ENCODE measurements at places on chromosomes 11 and 22.

GRCh38 chr22:42596863-42597530 lies 17.7 kb downstream of the POLDIP3 start:
- no peak for DNase-seq

DNA sequence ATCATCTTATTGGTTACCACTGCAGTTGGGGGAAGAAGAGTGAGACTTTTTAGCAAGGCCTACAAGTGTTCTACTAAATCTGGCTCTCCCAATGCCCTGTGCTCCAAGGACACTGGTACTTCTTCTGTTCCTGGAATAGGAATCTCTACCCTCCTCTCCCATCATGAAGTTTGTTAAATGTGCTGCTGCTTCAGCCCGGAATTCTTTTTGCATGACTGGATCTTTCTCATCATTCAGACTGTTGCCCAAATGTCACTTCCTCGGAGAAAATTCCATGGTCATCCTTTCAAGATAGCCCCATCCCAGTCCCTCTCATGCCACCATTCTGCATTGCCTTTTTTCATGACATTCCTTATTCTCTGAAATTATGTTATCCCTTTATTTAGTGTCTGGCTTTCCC lies 400.8 kb downstream of the SOX6 start:
- DNase-seq = no peak

GRCh38 chr11:130449996-130450769 lies 1.7 kb downstream of the ADAMTS15 start:
- DNase-seq = no peak

DNA sequence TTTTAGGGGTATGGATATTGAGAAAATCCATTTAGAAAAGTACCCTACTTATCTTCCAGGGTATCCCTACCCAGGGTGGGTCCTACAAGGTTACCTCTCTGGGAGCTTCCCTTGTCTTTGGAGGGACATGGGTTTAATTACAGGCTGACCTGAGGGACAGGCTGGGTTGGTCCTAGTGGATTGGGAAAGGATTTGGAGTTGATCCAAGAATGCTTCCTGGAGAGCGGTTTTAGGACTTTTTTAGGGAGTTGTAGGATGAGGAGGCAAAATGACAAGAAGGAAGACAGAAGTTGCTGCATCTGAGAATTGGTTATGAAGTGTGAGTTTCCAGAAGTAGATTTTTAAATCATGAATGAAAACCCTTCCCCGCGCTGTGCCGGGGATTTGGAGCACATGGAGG lies 61.8 kb upstream of the CRTAM start:
- DNase-seq = no peak

DNA sequence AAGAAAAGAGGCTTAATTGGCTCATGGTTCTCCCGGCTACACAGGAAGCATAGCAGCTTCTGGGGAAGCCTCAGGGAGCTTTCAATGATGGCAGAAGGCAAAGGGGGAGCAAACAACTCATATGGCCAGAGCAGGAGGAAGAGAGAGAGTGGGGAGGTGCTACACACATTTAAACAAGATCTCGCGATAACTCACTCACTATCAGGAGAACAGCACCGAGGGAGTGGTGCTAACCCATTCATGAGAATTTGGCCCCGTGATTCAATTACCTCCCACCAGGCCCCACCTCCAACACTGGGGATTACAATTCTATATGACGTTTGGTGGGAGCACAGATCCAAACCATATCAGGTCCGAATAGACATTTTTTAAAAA lies 41.7 kb upstream of the APLNR start:
- DNase-seq = no peak

- no peak for DNase-seq
These were observed 55.0 kb downstream of the RTL6 start for GRCh38 chr22:44442851-44443595.

GRCh38 chr22:47372111-47372581 lies 609.7 kb downstream of the TBC1D22A start:
- DNase-seq = no peak

- no peak for DNase-seq
These were observed 35.0 kb downstream of the DKK3 start for GRCh38 chr11:11973361-11973800.

DNA sequence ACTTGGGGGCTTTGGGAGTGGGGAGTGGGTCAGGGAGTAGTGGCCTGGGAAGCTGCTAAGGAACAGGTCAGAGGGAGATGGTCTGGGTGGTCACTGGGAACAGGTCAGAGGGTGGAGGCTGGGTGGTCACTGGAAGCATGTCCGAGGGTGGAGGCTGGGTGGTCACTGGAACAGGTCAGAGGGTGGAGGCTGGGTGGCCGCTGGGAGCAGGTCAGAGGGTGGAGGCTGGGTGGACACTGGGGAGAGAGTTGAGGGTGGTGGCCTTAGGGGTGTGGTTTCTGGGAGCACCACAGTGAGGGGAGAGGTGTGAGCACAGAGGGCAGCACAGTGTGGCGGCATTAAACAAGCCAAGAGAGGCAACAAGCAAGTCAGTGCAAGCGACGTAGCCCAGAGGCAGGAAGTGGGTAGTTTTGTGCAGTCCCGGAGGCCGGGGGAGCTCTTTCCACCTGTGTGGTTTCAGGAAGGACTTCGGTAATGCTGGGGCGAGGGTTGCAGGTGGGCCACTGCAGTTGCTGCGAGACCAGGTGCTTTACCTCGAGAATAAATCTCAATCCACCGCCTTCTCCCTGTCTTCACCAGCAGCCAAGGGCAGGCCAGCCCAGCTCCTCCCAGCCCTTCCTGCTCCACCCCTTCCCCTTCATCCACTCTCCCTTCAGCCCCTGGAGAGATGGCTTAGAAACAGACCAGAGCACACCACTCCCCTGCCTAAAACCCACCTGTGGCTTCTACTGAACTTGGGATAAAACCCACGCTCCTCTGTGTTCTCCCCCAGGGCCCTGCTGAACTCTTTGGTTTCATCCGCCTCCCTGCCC lies 3.2 kb upstream of the CACNA1I start:
- DNase-seq = no peak

- DNase-seq = no peak
These were observed 1.9 kb downstream of the TMA7B start for GRCh38 chr22:39962071-39962470.

- no peak for DNase-seq
These were observed 732.8 kb upstream of the ANO5 start for GRCh38 chr11:21460082-21460481.

- no peak for DNase-seq
These were observed 129.6 kb downstream of the SLC17A6 start for GRCh38 chr11:22467741-22468140.

GRCh38 chr11:78395597-78395996 lies 22.0 kb downstream of the GAB2 start:
- no peak for DNase-seq

GRCh38 chr22:28051787-28052356 lies 132.8 kb upstream of the PITPNB start:
- no peak for DNase-seq

DNA sequence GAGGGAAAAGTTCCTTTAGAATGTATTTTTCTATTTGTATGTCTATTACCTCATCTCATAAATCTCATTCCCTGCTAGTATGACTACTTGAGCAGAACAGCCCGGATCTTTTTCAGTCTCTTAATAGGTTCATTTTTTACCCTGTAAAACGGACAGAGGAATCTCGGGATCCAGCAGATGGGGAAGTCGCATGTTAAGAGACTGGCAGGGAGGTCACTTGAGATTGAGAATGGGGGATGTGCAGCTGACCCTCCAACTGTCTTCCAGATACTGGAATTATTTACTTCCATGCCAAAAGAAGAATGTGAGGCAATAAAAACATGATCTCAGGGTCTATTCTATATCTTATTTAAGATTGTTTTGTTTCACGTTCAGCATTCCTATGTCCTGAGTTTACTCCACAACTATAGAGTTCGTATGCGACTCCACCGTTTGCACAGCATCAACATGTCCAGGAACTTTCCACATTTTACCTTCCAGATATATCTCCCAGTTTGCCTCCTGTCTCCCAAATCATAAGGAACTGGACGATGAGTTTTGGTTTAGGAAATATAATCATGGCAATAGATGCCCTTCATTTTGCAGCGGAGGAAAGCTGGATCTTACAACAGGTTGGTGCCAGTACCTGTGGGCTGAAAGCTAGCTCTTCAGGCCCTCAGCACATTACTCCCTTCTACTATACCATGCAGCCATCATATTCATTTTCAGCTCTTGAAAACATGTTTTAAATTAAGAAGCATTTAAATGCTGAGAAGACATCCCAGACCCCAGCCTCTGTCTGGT lies 181.5 kb downstream of the MAML2 start:
- DNase-seq = no peak

DNA sequence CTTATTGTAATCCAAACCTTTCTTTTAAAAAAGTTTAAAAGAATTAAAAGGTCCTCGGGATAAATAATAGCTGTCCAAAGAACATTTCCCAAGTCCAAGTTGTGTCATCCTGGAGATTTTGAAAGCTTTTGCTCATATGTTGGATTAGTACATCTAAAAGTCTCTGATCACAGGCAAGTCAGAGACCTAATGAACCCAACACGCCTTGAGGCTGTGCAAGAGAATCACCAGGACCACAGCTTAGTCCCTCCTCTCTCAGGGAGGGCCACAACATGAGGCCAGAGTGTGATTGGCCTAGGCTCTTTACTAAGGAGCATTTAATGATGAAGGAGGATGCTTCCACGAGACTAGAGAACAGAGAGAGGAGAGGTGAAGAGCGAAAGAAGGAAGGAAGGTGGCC lies 98.7 kb upstream of the OR5AK2 start:
- no peak for DNase-seq

DNA sequence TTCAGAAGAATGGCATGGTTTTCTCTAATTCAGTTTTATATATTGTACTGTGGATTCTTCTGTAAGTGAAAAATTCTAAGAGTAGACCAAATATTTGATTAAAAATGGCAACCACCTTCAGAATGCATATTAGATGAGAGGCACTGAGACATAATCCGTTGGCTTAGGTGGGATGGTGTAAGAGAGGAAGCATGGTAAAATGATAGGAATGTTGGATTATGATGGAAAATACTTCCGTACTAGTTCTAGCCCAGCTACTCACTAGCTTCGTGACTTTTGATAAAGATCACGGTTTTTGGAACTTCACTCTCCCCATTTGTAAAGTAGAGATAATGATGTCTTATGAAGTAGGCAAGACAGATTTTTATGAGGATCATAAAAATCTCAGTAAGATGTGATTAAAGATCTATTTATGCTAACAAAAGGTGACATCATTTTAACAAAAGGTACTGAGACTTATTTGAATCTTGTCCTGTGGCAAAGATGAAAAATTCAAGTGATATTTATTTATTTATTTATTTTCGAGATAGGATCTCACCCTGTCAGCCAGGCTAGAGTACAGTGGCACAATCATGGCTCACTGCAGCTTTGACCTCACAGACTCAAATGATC lies 37.5 kb downstream of the UVRAG start:
- no peak for DNase-seq

DNA sequence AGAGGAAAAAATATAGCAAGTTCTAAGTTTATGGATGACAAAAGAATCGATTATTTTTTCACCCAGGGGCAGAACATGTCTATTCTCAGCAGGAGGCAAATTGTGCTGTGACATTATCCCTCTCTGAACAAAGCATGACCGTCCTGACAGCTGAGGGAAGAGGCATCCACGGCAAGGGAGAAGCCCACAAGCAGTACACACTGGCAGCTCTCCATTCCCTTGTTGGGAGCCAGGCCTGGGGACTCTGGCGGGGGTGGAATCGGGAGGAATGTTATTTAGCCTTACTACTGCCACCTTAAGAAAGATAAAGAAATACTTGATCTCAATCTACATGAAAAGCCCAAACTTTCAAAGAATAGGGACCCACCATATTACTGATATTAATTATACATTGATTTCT lies 3.4 kb downstream of the KIRREL3 start:
- no peak for DNase-seq

- no peak for DNase-seq
These were observed 1.7 kb upstream of the OR52E5 start for GRCh38 chr11:5891216-5891800.

GRCh38 chr11:118910309-118911112 lies 15.2 kb downstream of the BCL9L start:
- DNase-seq = no peak

- no peak for DNase-seq
These were observed 2.5 kb downstream of the SMIM35 start for GRCh38 chr11:118084247-118084646.

DNA sequence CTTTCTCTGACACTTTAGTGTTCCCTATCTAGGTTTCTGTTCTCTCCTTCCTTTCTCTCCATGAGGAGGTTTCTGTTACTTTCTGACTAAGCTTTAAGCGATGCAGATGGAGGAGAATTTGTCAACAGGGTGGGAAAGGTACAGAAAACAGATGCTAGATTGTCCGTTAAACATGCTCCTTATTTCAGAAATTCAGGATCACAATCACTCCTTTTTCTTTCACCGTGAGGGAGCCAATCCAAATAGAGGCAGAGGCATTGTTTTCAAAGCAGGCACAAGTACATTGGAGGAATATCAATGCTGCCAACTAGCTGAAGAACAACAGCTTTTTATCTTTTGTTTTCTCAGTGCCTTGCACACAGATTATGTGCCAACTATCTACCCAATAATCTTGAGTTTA lies 215.7 kb upstream of the FOLH1 start:
- DNase-seq = no peak

- DNase-seq = no peak
These were observed 3.9 kb downstream of the TEAD1 start for GRCh38 chr11:12678092-12678491.

GRCh38 chr11:108221371-108221770 lies 1.1 kb downstream of the NPAT start:
- DNase-seq = no peak

- no peak for DNase-seq
These were observed 150.3 kb upstream of the NCAM1 start for GRCh38 chr11:112810951-112811350.

DNA sequence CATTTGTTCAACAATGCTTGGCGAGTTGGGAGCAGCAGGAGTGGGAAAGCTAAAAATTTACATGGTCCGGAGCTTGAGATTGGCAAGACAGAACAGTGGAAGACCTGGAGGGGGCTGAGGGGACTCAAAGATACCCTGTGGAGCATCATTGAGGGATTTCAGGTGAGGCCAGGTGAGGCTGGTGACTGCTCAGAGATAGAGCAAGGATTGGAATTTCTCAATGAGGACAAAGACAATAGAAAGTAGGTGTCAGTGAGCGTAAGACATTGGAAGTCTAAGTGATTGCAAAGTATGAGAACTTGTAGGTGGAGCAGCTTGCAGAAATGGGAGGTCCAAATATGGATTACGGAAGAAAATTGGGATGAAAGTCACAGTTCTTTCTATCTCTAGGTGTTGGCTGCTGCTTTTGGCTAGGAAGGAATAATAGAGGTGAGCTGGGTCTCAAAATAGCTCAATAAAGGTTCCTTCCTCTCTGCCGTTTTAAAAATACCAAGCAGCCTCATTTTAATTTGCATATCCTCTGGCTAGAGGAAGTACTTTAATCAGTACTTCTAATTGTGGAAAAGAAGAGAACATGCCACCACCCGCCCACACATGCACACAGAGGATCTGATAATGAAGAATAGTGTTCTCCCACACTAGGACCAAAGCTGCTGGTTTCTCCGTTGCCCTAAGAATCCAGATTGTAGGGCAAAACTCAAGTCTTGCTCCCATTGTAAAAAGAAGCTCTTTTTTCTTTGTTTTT lies 41.8 kb upstream of the SORL1-AS1 start:
- peak; percentile 47 for DNase-seq

DNA sequence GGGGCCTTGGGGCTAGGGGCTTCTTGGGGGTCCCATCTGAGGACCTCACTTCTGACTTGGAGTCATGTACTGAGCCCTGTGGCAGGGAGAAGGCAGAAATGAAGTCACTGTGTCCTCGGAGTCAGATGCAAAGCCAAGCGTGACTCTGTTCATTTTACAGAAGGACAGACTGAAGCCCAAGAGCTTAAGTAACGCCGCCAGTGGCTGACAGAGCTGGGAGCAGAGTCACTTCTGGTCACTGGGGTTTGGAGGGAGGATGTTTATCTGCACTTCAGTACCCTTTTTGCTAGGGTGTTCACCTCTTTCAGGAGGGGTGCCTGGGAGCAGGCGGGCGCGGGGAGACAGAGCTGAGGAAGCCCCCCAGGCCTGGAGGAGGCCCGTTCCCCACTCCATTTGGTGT lies 10.7 kb downstream of the CD6 start:
- no peak for DNase-seq
